Activated naive CD4-positive, alpha-beta T cell (primary cell): ENCODE measurements at places on chromosomes 7 and 10.
A peak's percentile ranks its signal among the peaks of the same experiment; 100 is the strongest.

- no peak for DNase-seq
Observed at GRCh38 chr7:51289623-51290303, 26.8 kb downstream of the COBL start.

- no peak for DNase-seq
Observed at GRCh38 chr10:131131726-131132591, 179.6 kb downstream of the TCERG1L start.

DNA sequence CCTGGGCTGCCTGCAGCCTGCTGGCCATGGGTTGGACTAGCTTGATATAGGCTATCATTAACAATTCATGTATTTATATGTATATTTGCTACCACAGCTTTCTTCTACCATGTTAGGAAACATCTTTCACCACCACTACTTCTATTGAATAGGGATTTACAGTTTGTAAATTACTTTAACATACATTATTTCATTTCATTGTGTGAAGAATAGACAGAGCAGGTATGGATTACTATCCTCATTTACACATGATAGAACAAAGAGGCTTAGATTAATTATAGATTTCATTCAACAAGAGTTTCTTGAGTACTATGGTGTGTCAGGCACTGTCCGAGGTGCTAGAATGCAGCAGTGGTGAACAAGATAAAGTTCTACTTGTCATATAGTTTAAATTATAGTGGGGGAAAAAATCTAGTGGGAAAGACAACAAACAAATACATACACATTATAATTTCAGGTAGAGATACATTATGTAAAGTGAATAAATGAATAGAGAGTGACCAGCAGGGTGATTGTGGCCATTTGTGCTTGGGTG lies 20.6 kb downstream of the VTI1A start:
- DNase-seq: no peak

GRCh38 chr10:43057231-43057711 lies 19.6 kb upstream of the RET start:
- no peak for DNase-seq

DNA sequence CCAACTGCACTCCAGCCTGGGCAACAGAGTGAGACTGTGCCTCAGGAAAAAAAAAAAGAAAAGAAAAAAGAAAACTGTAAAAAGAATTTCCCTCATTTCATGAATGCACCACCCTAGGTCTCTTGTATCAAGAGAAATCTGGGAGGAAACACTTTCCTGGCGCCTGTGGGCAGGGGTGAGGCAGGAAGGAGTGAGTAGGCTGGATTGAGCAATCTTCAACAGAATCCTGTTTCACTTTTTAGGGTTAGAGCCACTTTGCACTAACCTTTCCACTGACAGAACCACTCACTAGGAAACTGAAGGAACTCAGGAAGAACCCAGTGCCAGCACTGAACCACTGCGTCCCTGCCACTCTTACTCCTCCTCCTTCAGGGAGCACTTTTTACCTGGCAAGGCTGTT lies 282.1 kb downstream of the CCDC3 start:
- no peak for DNase-seq

DNA sequence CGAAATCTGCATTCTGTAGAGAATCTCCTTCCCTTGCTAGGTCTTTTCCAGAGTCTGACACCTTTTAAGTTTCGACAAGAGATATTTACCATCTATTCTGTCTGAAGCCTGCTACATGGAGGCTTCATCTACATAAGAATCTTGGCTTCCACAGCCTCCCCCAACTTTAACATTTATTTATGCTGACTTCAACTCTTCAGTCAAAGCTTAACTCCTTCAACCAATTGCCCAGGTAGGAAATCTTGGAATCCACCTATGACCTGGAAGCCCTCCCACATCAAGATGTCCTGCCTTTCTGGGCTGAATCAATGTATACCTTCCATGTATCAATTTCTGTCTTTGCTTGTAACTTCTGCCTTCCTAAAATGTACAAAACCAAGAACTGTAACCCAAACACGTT lies 54.7 kb downstream of the MINPP1 start:
- no peak for DNase-seq

DNA sequence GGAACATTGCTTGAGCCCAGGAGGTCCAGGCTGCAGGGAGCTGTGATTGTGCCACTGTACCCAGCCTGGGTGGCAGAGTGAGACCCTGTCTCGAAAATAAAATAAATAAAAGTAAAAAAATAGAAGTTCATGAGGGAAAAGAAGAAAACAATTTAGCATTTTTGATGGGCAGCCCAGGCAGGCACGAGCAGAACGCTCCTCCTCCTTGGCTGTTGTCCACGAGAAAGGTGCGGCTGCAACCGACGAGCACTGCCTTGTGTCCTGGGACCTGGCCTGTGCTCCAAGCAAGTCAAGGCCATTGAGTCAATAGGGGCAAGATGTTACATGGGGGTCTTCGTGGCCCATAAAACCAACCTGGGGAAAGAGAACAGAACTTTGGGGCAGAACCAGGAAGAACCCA lies 25.6 kb downstream of the EBF3 start:
- no peak for DNase-seq

GRCh38 chr7:17186745-17187530 lies 111.5 kb upstream of the AHR start:
- no peak for DNase-seq

DNA sequence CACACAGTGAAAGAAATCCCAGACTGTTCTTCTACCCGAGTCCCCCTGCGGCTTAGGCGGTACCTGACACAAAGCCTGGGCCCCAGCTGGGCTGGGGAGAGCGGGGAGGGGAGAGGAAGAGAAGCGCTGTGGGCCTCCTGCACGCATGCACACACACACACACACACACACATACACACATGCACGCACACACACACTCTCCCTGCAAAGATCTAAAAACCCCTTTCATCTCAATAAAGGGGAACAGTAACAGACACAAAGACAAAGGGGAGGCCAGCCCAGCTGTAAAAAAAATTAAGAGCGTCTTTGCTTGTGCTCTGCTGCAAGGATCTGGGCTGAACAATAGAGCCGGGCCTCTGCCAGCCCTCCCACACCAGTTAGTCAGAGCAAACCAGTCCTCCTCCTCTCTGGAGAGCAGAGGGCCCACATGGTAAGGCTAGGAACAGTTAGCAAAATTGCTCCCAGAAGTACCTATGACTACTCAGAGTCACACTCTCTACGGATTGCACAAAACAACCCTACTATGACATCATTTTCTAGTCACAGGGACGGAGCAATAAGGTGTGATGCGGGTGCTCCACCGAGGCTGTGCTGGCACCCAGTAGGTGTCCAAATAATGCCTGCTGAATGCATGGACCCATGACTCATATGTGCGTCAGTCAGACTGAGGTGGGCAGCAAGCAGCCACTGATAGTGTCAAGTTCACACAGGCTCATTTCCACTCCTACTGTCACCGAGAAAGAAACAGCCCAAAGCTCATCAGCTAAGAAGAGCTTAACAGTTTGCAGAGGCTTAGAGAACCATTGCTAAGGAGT lies 9.2 kb downstream of the ITPRIP start:
- DNase-seq: peak; percentile 54
